ENCODE measurements at places on chromosomes 11 and 22. TPM values are rescaled to one million over a fixed set of nuclear protein-coding genes. Genes with fewer than 3 reads are reported as not detected.

The DAGLA gene
- 1.9 TPM for total RNA-seq

The RASL10A gene
- total RNA-seq, result not detected

The C22orf15 gene
- total RNA-seq, result 0.43 TPM

The A4GALT gene
- 24.9 TPM for total RNA-seq

The MIF gene
- total RNA-seq, result 433 TPM

The SUSD2 gene
- total RNA-seq, result 0.26 TPM

The B3GAT1 gene
- not detected for total RNA-seq

The ZBED4 gene
- 3.8 TPM for total RNA-seq

The DCDC1 gene
- 0.34 TPM for total RNA-seq

The PLAAT2 gene
- not detected for total RNA-seq

The PPFIA1 gene
- total RNA-seq, result 28.2 TPM

Data from bronchial smooth muscle cell (primary cell).